ENCODE measurements at places on chromosomes 11 and 22.

GRCh38 chr11:112176077-112176476 lies 765 bp downstream of the BCO2 start:
- DNase-seq: no peak

DNA sequence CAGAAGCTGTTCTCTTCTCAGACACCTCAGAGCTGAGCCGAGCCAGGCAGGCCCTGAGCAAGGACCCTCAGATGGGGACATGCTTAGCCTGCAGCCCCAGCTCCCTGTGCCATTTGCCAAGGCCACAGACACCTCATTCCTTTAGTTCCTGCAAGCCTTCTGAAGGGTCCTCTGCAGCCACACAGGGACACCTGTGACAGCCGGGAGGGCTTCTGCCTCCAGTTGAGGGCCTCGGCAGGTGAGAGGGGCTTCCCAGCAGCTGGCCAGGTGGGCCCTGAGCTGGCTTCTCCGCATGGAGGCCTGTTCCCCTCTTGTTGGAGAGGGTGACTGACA lies 18.2 kb downstream of the INCENP start:
- DNase-seq: no peak

GRCh38 chr11:90391756-90392155 lies 168.9 kb upstream of the CHORDC1 start:
- DNase-seq: no peak

- no peak for DNase-seq
These were observed at the start of gene IFITM10 for GRCh38 chr11:1750481-1750839. IFITM10 (minus strand) TSS chr11:1750595; CDS start chr11:1750442, 153 bp downstream.

- DNase-seq: no peak
These were observed 16.5 kb downstream of the PSMD13 start for GRCh38 chr11:253160-253885.

GRCh38 chr22:36197514-36198146 lies 4.0 kb downstream of the APOL4 start:
- peak; percentile 50 for DNase-seq

- DNase-seq: no peak
These were observed 13.2 kb downstream of the MMP3 start for GRCh38 chr11:102830001-102830727.

DNA sequence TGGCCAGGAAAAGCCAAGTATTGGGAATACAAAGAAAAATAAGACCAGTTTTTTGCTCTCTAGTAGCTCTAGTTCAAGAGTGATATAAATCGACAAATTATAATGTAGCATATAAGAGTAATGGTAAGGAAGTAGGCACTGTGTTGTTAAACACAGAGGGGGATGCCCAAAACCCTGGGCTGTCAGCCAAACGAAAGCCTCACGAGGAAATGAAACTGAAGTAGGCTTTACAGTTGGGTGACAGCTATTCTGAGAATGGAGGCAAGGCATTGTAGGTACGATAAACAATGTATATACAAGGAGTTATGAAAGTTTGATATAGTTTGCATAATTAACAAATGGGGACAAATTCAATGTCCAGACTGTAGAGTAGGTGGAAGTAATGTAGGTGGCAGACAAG lies 176.4 kb downstream of the FAM181B start:
- DNase-seq: no peak

DNA sequence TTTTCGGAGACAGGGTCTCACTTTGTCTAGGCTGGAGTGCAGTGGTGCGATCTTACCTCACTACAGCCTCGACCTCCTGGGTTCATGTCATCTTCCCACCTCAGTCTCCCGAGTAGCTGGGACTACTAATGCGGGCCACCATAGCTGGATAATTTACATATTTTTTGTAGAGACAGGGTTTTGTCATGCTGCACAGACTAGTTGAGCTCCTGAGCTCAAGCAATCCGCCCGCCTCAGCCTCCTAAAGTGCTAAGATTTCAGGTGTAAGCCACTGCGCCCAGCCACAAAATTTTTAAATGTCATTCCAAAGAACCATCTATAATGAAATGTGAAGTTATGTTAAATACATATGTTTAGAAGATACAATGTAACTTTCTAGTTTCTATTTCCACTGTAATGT lies 4747.7 kb upstream of the OR11H1 start:
- no peak for DNase-seq

DNA sequence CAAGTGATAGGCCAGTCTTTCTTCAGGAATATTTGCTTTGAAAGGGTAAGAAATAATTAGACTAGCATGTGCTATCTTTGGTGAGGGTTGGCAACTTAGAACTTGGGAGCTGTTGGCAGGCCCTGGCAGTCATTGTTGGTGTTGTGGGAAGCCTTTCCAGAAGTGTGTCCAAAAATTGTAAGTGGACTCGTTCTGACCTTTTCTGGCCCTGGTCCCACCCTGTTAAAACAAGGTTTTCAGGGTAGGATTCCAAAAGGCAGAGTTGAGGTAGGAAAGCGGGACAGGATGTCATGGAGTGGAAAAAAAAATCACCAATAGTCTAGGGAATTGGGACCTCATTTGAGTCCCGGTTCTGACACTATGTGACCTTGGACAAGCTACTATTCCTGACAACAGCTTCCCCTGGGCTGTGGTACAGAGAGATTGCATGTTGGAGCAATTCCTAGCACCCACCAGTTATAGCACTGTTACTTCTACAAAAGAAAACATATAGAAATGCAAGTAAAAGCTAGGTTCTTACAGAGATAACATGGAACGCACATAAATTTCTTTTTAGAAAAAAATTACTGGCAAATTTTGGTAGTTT lies 299.3 kb upstream of the DDI1 start:
- DNase-seq: no peak

- no peak for DNase-seq
These were observed 46.6 kb downstream of the KCNQ1OT1 start for GRCh38 chr11:2653198-2653551.

DNA sequence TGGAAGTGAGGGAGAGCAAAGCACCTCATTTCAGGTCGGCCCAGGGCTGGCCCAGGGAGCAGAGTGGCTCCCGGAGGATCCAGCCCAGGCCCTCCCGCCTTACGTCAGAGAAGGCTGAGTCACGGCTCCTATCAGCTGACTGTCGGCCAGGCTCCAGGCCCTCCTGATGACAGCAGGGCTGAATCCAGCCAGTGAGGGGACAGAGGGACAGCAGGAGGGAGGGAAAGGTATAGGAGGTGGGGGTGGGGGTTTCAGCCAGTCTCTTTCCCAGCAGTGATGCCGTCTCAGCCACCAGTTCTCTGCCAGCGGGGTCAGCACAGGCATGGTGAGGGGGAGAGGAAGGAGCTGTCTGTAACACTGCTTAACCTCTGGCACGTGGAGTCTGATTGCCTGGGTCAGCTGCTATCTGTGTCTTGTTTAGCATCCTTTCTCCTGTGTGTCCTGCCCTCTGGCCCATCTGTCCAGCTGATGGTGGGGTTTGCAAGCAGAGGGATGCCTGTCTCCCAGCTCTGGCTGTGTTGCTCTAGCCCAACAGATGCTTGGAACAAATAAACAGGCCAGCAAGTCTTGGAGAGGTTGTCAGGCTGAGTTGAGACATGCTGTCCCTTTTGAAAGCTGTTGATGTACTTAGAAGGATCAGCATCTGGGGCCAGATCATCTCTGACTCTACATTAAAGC lies 74.0 kb downstream of the ADAMTS15 start:
- no peak for DNase-seq

GRCh38 chr22:41598081-41598480 lies 8.4 kb upstream of the PMM1 start:
- no peak for DNase-seq

DNA sequence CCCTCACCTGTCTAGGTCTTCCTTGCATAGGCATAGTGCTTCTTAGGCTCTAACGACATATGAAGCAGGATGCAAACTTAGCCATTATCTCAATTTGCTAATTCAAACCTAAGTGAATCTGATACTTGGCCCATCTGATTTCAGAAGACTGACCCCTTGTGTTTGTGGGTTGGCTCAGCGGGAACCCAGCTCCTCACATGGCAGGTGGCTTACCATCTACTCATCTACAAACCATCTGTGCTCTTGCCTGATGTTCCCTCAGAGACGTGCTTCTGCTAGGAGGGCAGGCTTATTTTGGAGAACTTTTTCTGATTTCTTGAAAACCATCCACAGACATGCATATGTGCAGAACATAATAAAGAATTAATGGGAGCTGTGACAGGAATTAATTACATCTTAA lies 15.2 kb downstream of the ELMOD1 start:
- DNase-seq: no peak

DNA sequence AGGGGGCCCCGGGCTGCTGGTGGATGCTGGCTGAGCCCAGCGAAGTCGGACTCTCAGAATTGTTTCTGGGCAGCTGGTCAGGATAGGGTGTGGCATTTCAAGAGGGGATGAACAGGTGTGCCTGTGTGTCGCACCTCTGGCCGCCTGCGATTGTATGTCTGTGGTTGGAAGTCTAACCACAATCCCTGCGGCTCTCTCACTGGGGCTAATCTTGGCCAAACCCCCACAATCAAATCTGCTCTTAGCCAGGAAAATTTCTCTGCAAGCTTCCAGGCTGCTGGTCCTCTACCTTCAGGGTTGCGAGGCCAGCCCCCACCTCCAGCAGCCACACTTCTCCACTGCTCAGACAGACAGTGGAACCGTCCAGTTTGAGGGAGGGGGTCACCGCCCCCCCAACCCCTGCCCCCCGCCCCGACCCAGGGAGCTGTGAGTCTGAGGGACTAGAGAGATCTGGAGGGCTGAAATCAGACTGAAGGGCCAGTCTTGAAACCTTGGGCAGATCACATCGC lies 953 bp downstream of the ATG16L2 start:
- no peak for DNase-seq

GRCh38 chr22:22087854-22088657 lies 105.5 kb upstream of the TOP3B start:
- no peak for DNase-seq

DNA sequence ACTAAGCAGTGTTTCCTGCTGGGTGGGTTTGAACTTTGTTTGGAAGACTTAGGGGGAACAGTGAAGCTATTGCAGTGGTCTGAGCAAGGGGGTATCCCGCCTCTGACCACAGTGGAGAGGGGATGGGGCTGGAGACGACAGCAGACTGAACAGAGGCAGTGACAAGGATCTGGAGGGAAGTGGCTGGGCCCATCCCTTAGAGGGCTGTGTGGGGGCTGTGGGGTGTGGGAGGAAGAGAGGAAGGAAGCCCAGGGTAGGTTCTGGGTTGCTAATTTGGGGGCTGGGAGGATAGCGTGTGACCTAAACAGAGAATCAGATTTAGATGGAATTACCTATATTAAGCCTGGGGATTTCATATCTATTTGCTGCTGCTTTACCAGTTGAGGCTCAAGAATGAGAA lies 70.7 kb downstream of the BMAL1 start:
- DNase-seq: no peak

DNA sequence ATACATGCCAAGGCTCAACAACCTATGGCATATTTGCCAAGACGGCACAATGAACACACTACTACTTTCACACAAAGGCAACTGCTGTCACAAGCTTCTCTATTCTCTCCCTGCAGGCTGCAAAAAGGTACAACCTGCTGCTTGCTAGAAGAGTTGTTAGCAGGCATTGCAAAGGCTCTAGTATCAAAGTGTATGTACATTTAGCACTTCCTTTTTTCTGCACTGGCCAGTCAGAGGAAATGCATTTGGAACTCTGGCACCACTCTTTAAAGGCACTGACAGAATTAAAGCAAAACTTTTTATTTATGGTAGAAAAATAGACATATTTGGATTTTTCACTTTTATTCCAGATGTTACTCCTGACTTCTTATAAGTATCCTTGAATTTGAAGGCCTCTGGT lies 125.9 kb downstream of the CWF19L2 start:
- no peak for DNase-seq

DNA sequence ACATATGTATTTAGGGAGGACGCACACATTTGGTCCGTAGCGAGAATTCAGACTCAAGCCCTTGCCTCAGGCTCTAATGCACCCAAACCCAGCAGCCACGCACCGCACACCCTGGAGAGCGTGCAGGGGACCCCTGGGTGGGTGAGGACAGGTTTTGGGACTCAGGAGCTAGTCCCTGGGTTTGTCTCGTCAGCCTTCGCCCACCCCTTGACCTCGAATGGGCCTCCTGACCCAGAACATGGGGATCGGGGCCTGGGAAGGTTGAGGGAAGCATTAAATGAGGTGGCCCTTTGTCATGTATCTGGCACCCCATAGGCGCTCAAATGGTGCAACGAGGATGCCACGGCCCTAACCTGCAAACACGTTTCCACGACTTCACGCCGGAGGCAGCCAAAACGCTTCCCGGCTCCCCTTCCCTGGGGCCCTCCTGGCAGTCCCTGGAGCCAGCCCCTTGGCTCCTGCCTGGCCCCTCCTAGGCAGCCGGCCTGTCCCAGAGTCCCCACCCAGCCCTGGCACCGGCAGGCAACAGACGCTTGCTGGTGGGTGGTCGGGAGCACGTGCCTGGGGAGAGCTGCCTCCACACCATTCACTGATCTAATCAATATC lies 5.5 kb upstream of the LINC01488 start:
- DNase-seq: no peak

GRCh38 chr11:12121011-12121410 lies 10.6 kb downstream of the MICAL2 start:
- DNase-seq: no peak

GRCh38 chr11:112499153-112499880 lies 238.7 kb upstream of the PLET1 start:
- DNase-seq: no peak

GRCh38 chr11:62439785-62440602 lies 21.2 kb downstream of the SCGB1A1 start:
- DNase-seq: no peak

DNA sequence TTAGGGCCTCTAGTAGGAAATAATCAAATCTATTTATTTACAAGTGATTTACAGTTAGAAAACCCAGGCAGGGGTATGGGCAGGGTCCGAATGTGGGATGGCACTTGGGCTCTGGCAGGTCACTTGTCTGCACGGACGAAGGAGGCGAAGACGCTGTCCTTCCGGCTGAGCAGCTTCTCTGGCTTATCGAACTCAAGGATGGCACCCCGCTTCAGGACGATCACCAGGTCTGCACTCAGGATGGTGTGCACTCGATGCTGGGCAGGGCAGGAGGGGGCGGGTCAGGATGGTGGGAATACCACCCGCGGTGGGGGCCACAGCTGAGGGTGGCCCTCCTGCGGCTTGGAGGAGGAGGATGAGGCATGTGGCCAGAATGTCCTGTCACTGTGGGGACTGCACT lies 4.4 kb upstream of the KCNJ11 start:
- no peak for DNase-seq

DNA sequence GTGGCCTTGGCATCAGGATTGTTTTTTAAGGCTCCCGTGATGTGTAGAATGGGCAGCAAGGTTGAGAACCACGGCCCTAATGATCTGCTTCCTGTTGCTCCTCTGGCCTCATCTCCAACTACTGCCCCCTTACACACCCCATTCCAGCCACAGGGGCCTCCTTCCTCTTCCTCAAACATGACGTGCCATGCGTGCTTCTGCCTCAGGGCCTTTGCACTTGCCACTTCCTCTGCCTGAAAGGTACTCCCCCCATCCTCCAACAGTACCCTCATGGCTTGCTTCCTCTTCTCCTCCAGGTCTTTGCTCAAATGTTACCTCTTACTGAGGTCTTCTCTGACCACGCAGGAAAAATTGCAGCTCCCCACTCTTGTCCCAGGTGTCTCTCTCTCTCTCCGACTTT lies 93.9 kb upstream of the CSNK2A3 start:
- no peak for DNase-seq

- DNase-seq: no peak
These were observed 22.1 kb upstream of the TMPRSS13 start for GRCh38 chr11:117950993-117951961.

Data from stimulated activated naive CD8-positive, alpha-beta T cell treated with anti-CD3 and anti-CD28 coated beads, Interleukin-15, amount 100 ng/mL, for 72 hours (primary cell).